ENCODE measurements at places on chromosomes 7 and 10. TPM values are rescaled to one million over a fixed set of nuclear protein-coding genes. Genes with fewer than 3 reads are reported as not detected.

GRCh38 chr10:95831076-95831475 lies 75.1 kb downstream of the ENTPD1 start:
- no peak for DNase-seq

DNA sequence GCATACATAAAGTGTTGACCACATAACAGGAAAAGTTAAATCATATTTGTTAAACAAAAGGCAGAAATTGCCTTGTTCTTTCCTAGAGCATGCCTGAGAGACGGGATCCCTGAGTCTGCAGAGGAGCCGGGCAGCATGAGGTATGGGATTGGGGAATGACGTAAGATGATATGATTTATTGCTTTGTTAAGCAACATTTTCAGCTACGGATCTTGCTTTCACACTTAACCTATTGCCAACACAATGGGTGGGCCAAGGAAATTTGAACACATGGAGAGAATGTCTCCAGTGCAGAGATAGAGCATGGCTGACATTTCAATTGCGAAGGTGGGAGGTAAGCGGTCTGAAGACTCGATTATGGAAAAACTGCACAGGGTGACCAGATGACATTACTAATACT lies 76.7 kb downstream of the EMX2 start:
- no peak for DNase-seq

DNA sequence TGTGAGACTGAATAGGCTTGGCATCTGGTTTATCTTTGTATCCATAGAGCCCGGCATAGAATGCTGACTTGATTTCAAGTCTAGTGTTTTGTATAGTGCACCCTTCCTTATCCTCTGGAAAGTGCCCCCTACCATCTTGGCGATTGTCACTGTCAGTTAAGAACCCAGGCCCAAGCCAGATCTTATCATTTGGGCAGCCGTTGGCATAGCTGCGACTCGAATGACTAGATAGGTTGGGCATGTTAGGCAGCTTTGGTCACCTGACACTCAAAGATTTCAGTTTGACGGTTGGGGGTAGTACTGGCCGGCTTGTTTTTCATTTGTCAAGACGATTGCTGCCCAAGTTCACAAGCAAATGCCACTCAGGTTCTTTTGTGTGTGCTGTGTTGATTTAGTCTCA lies 6.6 kb downstream of the NIPSNAP2 start:
- DNase-seq, result no peak

DNA sequence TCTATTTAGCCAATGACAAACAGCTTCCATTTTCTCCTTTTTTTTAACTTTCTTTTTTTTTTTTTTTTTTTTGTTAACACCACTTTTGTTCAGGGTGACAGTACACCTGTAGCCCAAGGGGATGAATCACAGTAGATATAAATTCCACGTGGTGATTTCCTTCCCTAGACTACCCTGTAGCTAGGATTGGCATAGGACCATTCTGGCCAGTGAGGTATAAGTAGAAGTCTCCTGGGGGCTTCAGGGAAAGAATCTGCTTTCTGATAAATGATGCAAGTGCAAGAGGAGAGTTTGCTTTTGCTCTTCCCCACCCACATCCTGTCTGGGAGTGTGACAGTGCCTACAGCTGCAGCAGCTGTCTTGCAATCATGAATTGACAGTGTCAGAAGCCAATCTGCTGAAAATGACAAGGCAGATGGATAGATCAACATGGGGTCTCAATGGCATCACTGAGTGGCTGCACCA lies 63.2 kb upstream of the TOMM7 start:
- no peak for DNase-seq

MXI1 gene
- 52.4 TPM for total RNA-seq

GRCh38 chr7:28155019-28155660 lies 25.5 kb downstream of the JAZF1 start:
- DNase-seq, result no peak

- DNase-seq, result no peak
Observed at GRCh38 chr10:68280758-68281157, 48.8 kb upstream of the ATOH7 start.

Data from fibroblast of lung (primary cell).